ENCODE measurements at places on chromosomes 1 and 21.

DNA sequence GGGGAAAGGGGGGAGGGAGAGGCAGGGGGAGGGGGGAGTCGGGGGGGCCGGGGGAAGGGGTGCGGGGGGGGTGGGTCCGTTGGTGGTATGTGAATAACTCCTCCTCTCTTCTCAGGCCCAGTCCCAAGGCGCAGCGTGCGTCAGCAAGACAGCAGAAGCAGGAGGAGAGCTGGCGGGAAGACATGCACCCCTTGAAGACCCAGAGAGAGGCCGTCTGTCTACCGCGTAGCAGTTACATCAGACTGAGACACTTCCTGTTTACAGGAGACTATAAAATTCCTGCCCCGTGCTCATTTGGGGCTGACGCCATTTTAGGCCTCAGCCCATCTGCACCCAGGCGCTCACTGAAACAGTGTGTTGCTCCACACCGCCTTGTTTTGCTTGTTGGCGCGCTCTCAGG, 55.3 kb downstream of the SETD4 start:
- no peak for DNase-seq

- DNase-seq, result no peak
These were observed 37.6 kb upstream of the GORAB start for GRCh38 chr1:170494369-170494768.

- no peak for DNase-seq
These were observed 126.9 kb upstream of the GRIK3 start for GRCh38 chr1:37161171-37161570.

GRCh38 chr1:115531631-115532264, 110.0 kb upstream of the VANGL1 start:
- no peak for DNase-seq

DNA sequence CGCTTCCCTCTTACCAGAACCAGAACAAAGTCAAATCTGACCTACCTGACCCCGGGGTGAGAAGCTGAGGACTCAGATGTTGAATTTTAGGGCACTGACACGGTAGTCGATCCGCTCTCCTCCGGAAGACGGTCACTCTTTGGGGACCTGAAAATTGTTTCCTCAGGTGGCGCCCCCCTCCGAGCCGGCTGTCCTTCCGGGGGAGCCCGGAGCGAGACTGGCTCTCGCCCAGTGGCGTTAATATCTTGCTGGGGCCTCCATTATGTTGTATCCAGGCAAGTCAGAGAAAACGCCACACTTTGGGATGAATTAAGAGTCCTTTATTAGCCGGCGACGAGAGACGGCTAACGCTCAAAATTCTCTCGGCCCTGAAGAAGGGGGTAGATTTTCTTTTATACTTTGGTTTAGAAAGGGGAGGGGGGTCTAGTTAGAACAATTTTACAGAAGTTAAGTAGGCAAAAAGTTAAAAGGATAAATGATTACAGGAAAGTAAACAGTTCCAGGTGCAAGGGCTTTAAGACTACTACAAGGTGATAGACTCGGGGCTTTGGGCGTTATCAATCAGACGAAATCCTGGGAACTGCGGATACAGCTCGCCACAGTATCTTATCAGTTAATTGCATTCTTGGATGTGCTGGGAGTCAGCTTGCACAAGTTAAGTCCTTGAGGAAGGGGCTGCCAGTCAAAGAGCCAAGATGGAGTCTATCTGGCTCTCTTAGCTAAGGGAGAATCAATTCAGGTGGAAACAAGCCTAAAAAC, 269.5 kb downstream of the DSCAM start:
- no peak for DNase-seq

- no peak for DNase-seq
These were observed 249.4 kb upstream of the AJAP1 start for GRCh38 chr1:4404854-4405590.

DNA sequence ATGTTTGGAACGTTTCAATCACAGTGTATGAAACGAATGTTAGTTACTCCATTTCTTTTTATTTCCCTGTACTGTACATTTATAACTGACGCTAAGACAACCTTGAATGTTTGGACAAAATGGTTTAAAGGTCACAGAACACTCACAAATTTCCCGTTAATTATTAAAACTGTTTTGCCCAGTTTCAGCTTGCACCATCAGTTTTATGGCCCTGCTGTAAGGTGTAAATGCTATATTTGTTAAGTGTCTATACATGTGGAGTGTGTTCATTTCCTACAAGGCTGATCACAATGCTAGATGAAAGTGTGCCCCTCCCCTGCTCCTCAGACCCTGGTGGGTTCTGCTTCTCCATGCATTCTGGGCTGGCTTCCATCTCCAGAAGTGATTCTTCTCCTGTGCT, 57.9 kb upstream of the ETS2 start:
- DNase-seq, result no peak

Measured in suppressor macrophage (primary cell).